Activated T-helper 9 cell treated with anti-CD3 and anti-CD28 coated beads, Interleukin-2, amount 50 U/mL, for 16 hours (primary cell): ENCODE measurements at places on chromosomes 13 and 19.

- no peak for DNase-seq
These were observed 581.0 kb upstream of the SPRY2 start for GRCh38 chr13:80921971-80922370.

DNA sequence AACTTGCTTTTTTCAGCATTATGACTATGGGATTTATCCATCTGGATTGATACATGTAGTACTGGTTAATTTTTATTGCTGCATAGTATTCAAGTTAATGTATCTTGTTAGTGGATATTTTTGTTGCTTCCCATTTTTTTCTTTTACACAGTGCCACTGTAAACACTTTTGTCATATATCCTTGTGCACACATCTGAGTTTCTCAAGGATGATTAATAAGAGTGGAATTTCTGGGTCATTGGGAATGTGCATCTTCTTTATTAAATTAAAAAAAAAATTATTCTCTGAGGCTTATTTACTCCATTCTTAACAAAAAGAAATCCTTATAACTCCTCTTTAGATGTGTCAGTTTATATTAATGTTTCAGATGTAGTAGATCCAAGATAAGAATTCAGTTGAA lies 27.3 kb downstream of the B3GLCT start:
- DNase-seq = no peak

- no peak for DNase-seq
These were observed 95.9 kb upstream of the FREM2 start for GRCh38 chr13:38590796-38591507.

DNA sequence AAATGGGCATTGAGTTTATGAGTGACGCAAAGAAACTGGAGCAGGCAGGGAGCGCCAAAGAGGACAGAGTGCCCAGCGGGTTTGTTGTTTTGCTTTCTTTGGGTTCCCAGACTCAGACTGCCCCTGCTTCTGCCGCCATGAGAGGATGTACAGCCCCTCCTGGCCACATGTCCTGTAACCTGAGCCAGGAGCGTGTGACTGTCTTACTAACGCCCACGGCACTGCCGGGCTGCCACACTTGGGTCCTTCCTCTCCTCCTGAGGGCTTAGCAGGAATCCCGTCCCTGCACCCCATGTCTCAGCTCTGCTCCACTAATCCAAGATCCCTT lies 80.5 kb downstream of the GPR12 start:
- no peak for DNase-seq

GRCh38 chr13:36837354-36838092 lies 18.5 kb downstream of the RFXAP start:
- DNase-seq = no peak

DNA sequence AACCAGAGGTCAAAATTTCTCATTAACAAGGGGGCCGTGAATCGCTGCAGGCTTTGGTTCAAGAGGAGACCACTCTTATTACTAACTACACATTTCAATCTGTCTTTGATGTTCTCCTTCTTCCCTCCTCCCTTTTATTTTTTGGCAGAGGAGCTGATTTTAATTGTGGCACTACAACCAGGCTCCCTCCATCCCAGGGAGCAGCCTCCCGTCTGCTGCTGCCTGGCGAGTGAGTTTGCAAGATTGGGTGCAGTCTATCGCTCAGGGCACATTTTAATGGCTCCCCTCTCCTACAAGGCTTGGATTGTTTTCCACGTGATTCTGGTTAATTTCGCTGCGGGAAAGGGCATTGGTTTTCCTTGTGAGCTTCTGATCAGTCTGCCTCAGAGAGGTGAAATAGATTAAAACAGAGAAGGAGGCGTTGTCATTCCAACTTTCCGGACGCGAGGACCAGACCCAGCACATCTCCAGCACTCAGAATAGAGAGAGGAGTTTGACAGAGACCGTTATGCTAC lies 81.4 kb downstream of the KCTD15 start:
- no peak for DNase-seq

GRCh38 chr13:43441899-43442499 lies 344.8 kb downstream of the ENOX1 start:
- no peak for DNase-seq

GRCh38 chr19:57210381-57210780 lies 19.1 kb downstream of the ZNF264 start:
- no peak for DNase-seq

GRCh38 chr13:50787316-50788195 lies 55.9 kb downstream of the DLEU7 start:
- DNase-seq = no peak
